ENCODE measurements at places on chromosomes 3 and 15. TPM values are rescaled to one million over a fixed set of nuclear protein-coding genes. Genes with fewer than 3 reads are reported as not detected.

DNA sequence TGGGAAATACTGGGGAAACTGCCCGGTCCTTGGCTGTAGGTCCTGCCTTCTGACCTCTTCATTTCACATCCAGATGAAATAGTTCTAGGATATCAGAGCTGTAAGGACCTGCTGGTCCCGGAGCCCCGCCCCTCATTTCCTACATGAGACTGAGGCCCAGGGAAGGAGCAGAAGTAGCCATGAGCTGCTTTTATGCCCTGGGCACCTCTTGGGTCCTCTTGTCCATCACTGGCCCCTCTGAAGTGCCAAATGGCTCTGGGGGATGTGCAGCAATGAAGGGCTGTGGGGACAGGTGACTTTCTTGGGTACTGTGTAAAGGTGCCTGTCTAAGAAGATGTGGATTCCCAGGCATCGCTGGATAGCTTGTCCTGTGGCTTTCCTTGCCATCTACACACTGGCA is 40.3 kb upstream of the ESYT3 start:
- H3K4me3 ChIP-seq, result no peak overlapping the region
- H3K4me1 ChIP-seq, result peaks cover 8% of the 10 kb centered on the region
- DNase-seq, result no peak
- no peaks in the 10 kb centered on the region for H3K36me3 ChIP-seq
- H3K27ac ChIP-seq, result no peak overlapping the region

DNA sequence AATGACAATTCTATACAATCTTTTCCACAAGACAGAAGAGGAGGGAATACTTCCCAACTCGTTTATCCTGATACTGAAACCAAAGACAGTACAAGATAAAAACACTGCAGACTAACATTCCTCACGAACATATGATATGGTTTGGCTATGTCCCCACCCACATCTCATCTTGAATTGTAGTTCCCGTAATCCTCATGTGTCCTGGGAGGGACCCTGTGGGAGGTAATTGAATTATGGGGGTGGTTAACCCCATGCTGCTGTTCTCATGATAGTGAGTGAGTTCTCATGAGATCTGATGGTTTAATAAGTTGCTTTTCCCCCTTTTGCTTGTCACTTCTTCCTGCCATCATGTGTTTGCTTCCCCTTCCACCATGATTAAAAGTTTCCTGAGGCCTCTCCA is 83.9 kb upstream of the PROK2 start:
- no peak for DNase-seq
- H3K4me3 ChIP-seq, result no peak overlapping the region
- H3K27ac ChIP-seq, result no peak overlapping the region

Gene SLC41A3
- 22.7 TPM for total RNA-seq

DNA sequence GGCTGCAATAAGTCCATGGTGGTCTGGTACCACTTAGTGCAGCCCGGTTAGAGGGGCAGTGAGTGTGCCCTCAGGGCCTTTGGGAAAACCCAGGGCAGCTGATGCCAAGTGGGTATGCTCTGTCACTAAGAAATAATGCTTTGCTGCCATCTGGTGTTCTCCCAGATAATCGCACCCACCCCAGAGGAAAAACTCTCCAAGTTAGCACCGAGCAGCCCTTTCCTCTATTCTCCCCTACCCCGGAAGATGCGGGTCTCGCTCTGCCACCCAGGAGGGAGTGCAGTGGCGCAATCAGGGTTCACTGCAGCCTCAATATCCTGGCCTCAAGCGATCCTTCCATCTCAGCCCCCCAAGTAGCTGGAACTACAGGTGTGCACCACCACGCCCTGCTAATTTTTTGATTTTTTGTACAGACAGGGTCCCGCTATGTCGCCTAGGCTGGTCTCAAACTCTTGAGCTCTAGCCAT is 21.3 kb upstream of the DAPK2 start:
- peak; percentile 25 for DNase-seq
- H3K36me3 ChIP-seq, result peaks cover 10% of the 10 kb centered on the region
- no peak overlapping the region for H3K27ac ChIP-seq
- no peak overlapping the region for H3K4me3 ChIP-seq

DNA sequence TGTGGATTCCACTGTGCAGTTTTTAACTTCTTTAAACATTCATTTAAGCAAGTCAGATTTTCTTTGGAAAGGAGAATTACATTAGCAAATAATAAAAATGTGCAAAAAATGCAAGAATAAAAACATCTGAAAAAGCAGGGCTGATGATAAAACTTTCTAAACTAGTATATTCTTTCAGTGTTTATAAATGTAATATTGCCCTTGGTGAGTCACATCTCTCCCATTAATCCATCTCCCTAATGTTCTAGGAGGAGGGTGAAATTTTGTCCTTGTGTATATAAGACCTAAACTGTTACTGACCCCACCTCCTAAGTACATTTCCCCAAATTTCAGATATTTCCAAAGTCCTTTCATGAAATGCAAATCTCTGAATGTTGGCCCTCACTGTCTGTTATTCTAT is 28.5 kb upstream of the DCUN1D1 start:
- no peaks in the 10 kb centered on the region for H3K27me3 ChIP-seq
- no peak overlapping the region for H3K27ac ChIP-seq
- H3K4me1 ChIP-seq, result no peaks in the 10 kb centered on the region
- H3K36me3 ChIP-seq, result no peaks in the 10 kb centered on the region
- H3K4me3 ChIP-seq, result no peak overlapping the region

GRCh38 chr3:106256249-106256957 is 387.6 kb upstream of the CBLB start:
- DNase-seq, result no peak
- H3K27me3 ChIP-seq, result no peaks in the 10 kb centered on the region
- H3K27ac ChIP-seq, result no peak overlapping the region

Gene TTLL13
- total RNA-seq, result not detected

DNA sequence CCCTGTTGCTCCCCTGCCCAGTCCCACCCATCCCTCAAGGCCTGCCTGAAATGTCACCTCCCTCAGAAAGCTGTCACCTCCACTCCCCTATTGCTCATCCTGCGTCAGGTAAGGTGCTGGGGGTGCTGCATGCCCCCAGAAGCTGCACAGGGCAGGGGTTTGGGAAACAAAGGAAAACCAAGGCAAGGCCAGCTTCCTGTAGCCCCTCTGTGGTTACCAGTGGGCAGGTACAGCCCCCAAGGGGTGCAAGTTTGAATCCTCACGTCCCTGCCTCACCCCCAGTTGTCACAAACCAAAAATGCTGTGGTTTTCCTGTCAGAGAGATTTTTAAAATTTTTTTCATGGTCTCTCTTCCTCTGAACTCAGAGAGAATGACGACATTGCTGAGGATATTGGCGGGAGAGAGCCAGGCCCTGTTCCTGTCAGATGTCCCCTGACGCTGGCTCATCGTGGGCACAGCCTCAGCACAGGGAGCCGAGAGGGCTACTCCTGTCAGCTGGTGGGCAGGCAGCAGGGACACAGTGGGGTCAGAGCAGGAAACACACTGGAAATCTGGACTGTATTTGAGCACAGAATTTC is 27.0 kb downstream of the PSTPIP1 start:
- no peaks in the 10 kb centered on the region for H3K36me3 ChIP-seq
- H3K27ac ChIP-seq, result no peak overlapping the region
- DNase-seq, result no peak
- H3K27me3 ChIP-seq, result no peaks in the 10 kb centered on the region

Gene SI
- not detected for total RNA-seq

GRCh38 chr3:5221701-5222100 is 34.2 kb downstream of the EDEM1 start:
- H3K27ac ChIP-seq, result no peak overlapping the region
- no peak overlapping the region for H3K4me3 ChIP-seq
- DNase-seq, result no peak
- H3K36me3 ChIP-seq, result no peaks in the 10 kb centered on the region
- peaks cover 23% of the 10 kb centered on the region for H3K4me1 ChIP-seq

DNA sequence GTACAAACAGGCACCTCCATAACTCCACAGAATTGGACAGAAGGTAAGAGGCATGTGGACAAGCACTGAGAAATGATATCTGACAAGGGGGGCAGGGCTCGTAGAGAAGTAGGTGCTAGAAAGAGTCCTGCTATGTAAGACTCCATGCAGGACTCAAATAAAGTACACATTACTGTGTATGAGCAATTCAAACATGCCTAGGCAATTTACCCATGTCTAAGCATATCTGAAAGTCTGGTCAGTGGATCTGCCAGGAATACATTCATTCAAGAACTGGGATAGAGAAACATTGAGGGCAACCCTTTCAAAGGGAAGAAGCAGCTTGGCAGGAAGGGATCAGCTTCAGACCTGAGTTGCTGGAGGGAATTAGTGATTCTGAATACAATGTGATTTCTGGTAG is 174.1 kb upstream of the MCTP2 start:
- H3K4me3 ChIP-seq, result no peak overlapping the region
- no peak overlapping the region for H3K27ac ChIP-seq
- H3K4me1 ChIP-seq, result no peaks in the 10 kb centered on the region
- H3K36me3 ChIP-seq, result no peaks in the 10 kb centered on the region
- H3K27me3 ChIP-seq, result no peaks in the 10 kb centered on the region

- H3K27ac ChIP-seq, result no peak overlapping the region
- DNase-seq, result no peak
- H3K36me3 ChIP-seq, result no peaks in the 10 kb centered on the region
- no peaks in the 10 kb centered on the region for H3K4me1 ChIP-seq
- H3K4me3 ChIP-seq, result no peak overlapping the region
Measured at GRCh38 chr15:71565006-71565405, 245.3 kb upstream of the NR2E3 start.

DNA sequence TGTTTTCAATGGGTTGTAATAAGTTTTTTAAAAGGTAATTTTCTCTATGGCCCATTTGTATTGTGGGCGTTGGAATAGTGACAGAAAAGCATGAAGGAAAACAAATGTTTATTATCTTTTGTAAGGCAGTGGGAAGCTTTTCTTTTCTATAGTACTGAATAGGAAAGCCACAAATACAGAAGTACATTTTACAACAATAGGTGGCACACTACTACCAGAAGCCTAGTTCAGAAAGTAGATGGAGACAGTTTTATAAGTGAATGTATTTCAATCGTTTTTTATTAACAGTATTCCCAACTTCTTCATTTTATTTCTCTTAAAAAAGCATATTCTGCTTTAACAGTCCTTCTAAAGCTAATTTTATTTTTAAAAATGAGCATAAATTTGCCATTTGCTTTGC is 296.7 kb downstream of the PTPRG start:
- H3K4me1 ChIP-seq, result no peaks in the 10 kb centered on the region
- H3K36me3 ChIP-seq, result no peaks in the 10 kb centered on the region
- H3K4me3 ChIP-seq, result no peak overlapping the region
- no peak for DNase-seq

DNA sequence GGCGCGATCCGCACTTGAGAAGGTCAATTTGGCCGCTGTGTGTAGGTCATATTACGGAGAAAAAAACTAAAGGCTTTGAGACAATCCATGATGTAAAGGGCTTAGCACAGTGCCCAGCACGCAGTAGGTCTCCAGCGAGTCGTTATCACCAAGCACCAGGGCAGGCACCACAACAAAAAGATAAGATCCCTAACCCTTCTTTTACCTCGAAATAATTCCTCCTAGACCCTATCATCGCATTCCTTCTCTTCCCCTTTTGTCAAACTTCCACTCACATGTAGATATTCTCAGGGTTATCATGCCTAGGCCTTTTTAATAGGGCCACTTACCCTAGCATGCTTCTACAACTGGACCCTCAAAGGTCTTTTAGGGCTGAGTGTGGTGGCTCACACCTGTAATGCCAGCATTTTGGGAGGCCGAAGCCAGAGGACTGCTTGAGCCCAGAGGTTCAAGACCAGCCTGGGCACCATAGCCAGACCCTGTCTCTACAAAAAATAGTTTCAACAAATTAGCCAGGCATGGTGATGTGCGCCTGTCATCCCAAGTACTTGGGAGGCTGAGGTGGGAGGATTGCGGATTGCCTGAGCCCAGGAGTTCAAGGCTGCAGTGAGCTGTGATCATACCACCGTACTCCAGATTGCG is 13.5 kb downstream of the ZNF774 start:
- DNase-seq, result no peak
- H3K4me3 ChIP-seq, result no peak overlapping the region
- H3K27me3 ChIP-seq, result no peaks in the 10 kb centered on the region

GRCh38 chr3:49689046-49689907 is at the start of the genes MST1 and RNF123:
Gene MST1 (minus strand): TSS chr3:49689474. CDS start chr3:49688691, 783 bp downstream.
Gene RNF123 (plus strand): TSS chr3:49689557. CDS start chr3:49691166, 1,609 bp downstream.
- H3K36me3 ChIP-seq, result no peaks in the 10 kb centered on the region
- H3K27ac ChIP-seq, result no peak within 1 kb of the TSS
- H3K27me3 ChIP-seq, result 0 out of 2 replicates have a peak, but pooled peaks cover 3% of the 10 kb centered on the region
- H3K4me1 ChIP-seq, result peaks cover 4% of the 10 kb centered on the region
- DNase-seq, result peak; percentile 98

- no peaks in the 10 kb centered on the region for H3K27me3 ChIP-seq
- no peak for DNase-seq
- H3K36me3 ChIP-seq, result no peaks in the 10 kb centered on the region
- no peaks in the 10 kb centered on the region for H3K4me1 ChIP-seq
Measured at GRCh38 chr3:16399473-16399872, 114.0 kb downstream of the RFTN1 start.

Gene SV2B
- 0.46 TPM for total RNA-seq

GRCh38 chr15:67202091-67202490 is 52.4 kb downstream of the AAGAB start:
- peaks cover 15% of the 10 kb centered on the region for H3K36me3 ChIP-seq
- no peak overlapping the region for H3K27ac ChIP-seq
- H3K4me3 ChIP-seq, result no peak overlapping the region
- DNase-seq, result no peak

DNA sequence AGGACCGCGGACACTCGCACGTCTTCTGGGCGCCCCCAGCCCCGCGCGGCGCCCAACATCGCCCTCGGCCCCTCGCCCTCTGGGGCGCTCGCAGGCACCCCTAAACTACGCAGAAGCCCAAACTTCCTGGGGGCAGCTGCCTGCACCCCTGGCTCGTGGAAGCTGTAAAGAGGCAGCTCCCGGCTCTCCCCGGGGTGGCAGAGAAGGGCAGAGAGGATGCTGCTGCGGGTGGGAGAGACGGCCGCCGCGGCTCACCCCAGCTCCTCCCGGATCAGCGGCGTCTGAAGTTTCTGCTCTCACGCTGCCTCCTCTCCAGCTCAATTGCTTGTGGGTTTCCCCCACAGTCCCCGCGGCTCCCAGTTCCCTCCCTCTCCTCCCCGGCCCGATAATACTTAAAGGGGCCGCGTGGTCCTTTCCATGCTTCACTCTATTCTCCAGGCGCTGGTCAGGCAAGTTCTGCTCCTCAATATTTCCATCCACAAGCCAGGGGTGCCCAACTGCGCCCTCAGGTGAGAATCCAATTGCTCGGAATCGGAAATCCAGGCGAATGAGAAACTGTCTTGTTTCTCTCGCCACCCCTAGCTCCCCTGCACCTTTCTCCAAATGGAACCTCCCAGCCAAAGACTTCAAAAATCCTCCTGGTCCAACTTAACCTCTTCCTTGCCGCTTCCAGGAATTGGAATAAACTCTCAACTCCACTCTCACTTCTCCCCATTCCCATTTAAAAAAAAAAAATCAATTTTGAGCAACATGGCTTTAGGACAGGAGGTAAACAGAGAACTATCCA is 748.5 kb downstream of the ROBO1 start:
- no peaks in the 10 kb centered on the region for H3K36me3 ChIP-seq
- H3K4me1 ChIP-seq, result no peaks in the 10 kb centered on the region
- H3K27me3 ChIP-seq, result no peaks in the 10 kb centered on the region
- DNase-seq, result peak; percentile 73
